NCI-H2227 treated with DMSO at 0.1 percent for 48 hours (cell line): ENCODE measurements at places on chromosomes 4 and X.
A peak's percentile ranks its signal among the peaks of the same experiment; 100 is the strongest.

GRCh38 chr4:87058356-87059073 is 123.7 kb downstream of the AFF1 start:
- DNase-seq, result peak; percentile 81

DNA sequence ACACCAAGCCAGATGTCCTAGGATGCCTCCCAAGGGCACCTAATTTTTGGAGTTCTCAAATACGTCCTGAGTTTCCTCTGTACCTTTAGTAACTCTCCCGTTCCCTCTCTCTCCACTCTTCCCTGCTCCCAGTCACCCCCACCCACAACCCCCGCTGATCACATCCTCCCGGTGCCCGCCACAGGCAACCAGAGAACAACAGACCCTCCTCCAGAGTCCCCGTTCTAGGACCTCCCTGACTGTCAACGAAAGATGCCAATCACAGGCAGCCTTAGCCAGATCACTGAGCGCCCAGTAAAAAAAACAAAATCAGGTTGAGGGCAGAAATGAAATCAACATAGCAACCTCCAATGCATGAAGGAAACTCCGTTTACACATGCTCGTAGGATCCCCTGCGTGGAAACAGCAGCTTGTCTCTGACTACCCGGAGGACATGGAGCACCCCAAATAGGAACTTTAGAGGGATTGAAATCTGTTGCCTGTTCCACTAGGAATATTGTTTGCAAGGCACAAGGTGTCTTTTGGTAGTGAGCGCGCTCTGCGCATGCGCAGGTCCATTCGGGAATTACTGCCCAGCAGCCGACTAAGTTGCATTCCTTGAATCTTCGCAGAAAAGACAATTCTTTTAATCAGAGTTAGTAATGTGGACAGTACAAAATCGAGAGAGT is at the start of gene GABRB1:
Gene GABRB1, plus strand, starts transcription at position 557 of the 668 bp plus-strand sequence.
- DNase-seq, result no peak

DNA sequence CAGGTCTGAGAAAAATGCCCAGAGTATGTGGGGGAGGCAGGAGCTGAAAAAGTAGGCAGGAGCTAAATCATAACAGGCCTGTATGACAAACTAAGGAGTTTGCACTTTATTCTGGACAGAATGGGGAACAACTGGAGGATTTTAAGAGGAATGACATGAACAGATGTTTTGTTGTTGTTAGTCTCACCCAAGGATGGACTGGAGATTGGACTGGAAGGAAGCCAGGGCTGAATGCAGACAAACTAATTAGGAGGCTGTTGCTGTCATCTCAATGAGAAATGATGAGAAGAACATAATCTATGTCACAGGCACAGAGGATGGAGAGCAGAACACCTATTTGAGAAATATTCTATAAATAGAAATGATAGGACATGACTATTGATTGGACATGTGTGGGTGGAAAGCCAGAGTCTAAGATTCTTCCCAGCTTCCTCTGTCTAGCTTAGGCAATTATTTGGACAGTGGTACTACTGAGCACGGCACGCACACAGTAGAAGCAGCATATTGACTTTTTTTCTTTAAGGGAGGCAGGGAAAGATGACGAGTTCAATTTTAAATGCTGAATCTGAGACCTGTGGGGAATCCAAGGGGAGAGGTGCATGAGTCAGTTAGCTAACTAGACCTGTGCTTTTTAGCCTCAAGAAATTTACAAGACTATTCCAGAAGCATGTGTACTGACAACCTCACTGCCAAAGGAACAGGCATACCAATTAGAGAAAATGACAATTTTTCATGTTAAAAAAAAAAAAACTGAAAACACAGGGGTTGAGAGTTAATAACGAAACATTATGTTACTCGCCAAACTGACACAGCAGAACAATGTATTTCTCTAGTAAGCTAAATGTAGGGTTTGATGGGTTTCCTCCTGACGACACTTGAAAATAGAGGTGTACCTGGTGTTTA is 963 bp upstream of the USO1 start:
- DNase-seq, result no peak

GRCh38 chr4:8589823-8590545 is 2.6 kb upstream of the CPZ start:
- no peak for DNase-seq

DNA sequence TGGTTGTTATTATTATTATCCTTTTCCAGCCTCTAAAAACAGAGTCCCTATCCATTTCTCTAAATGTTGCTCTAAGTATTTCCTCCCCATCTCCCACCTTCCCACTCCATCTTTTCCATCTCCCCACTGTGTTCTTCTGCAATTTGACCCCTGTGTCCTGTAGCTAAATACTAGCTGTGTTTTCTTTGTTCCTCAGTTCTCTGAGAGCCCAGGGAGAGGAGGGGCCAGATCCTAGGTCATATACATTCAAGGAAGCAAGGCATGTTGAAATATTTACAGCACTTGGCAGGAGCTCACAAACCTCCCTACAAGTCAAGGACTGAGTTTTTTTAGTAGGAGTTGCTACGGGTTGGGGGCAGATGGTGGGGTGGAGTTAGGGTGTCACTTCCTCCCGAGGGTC is 10.5 kb downstream of the SLC16A2 start:
- no peak for DNase-seq

GRCh38 chr4:6071191-6071958 is 53.1 kb upstream of the C4orf50 start:
- no peak for DNase-seq
